ENCODE measurements at places on chromosomes 4 and X. TPM values are rescaled to one million over a fixed set of nuclear protein-coding genes. Genes with fewer than 3 reads are reported as not detected.
A peak's percentile ranks its signal among the peaks of the same experiment; 100 is the strongest.

- DNase-seq = no peak
Observed at GRCh38 chrX:130877892-130878341, 25.1 kb downstream of the ENOX2 start.

- peak; percentile 37 for DNase-seq
Observed at GRCh38 chr4:147481577-147482109, 746 bp downstream of the EDNRA start.

DNA sequence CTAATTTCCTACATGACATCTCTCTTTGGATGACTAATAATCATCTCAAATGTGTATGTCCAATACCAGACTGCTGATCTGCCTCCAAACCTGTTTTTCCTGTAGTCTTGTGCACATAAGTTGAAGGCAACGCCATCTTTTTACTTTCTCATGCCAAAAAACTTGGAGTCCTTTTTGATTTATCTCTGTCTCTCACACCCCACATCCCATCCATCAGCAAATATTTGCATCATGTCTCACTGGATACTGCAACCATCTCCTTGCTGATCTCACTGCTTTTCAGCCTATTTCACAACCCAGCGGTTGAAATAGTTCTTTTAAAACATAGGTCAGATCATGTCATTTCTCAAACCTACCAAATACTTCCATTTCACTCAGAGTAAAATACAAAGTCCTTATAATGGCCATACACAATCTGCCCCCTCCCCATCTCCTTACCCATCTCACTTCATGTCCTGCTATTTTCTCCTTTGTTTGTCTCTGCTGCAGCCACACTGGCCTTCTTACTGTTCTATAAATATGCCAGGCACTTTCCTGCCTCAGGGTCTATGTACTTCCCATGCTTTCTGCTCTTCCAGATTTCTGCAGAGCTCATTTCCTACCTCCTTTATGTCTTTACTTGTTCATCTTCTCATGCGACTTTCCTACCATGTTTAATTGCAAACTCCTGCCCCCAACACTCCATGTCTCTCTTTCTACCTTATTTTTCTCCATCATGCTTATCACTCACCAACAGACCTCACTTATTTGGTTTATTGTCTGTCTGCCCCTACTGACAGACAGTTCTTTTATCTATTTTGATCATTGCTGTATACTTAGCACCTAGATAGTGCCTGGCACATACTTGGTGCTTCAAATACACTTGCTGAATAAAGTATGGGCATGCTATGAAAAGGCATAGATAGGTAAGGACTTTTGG, 98.8 kb downstream of the ANXA3 start:
- DNase-seq = no peak

DNA sequence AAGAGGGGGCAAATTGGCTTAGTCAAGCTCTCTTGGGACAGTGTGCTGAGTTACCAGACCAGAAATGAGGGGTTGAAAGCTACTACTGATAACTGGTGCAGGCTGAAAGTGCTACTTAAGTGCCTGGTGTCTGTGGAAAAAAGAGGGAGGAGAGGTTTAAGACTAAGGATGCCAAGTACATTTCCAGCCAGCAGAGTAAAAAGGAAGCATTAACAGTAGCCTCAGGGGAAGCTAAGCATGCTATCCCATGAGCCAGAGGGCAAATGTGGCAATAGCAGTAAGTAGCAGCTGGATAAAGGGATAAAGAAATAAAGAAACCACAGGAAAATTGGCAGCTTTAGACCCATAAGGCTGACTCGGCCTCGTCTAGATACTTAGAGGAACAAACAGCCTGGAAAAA, 196.3 kb upstream of the MAB21L2 start:
- no peak for DNase-seq

GRCh38 chr4:100019821-100020220, 69.7 kb upstream of the H2AZ1 start:
- no peak for DNase-seq

DNA sequence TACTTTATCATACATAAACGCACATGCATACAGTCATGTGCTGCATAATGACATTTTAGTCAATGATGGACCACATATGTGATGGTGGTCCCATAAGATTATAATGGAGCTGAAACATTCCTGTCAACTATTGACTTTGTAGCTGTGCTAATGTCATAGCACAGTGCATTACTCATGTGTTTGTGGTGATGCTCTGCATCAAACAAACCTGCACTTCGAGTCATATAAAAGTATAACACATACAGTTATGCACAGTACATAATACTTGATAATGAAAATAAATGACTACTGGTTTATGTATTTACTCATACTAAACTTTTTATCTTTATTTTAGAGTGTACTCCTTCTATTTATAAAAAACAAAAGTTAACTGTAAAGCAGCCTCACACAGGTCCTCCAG, 60.5 kb upstream of the MCUB start:
- DNase-seq = no peak

The LIMCH1 gene
- total RNA-seq = 0.76 TPM

DNA sequence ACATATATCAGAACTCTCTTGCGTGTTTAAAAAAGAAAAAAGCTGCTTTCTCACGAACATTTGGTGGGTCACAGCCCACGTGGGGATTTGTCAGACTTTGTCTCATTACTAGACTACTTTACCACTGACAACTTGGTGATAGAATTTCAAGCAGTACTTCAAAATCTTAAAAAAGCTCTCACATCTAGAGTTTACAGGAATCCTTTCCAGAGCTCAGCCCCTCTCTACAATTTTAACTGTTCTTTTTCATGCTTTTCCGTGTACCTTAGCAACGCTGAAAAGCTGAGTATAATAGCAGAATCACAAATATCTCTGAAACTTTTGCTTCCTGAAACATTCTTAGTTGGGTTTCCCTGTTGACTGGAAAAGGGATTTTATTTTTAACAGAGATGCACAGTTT, 50.2 kb downstream of the SMAD1 start:
- DNase-seq = no peak

GRCh38 chr4:51923343-51923742, 80.4 kb downstream of the DCUN1D4 start:
- DNase-seq = no peak

The SMR3B gene
- not detected for total RNA-seq

GRCh38 chr4:52566136-52567031, 92.7 kb downstream of the USP46 start:
- DNase-seq = no peak

DNA sequence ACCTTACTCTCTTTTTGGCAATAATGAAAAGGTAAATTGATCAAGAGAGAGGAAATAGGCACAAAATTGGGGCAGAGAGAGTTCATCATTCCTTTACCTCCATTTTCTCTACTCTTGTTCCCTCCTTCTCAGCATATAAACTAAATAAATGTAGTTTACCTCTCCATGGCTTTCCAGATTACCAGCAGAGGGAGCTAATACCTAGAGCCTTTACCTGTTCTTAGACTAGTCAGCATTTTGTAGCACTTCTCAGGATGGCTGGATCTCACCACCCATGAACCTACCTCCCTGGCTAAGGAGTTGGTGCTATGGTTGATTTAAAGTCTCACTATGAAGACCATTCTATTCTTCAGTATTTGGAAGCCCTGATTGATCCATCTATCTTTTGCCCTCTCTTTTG, 15.7 kb downstream of the OFD1 start:
- DNase-seq = peak; percentile 49

The CDS1 gene
- 4.5 TPM for total RNA-seq

- no peak for DNase-seq
Observed at GRCh38 chr4:117515921-117516320, 430.5 kb upstream of the TRAM1L1 start.

DNA sequence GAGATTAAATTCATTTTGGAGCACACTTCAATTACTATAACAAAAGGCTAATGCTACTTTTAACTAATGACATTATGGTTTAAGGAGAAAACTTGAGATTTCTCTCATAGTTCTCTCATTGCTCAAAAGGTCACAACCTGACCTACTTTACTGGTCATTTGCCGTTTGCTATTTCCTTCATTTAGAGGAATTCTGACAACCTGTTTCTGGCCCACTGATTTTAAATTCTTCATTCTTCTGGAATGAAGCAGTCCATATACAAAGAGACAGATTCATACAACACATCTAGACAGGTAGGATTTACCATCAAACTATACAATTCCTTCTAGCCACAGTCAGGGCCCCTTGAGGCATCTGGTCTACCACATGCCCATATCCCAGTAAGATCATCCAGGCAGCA, 14.2 kb downstream of the RNF150 start:
- DNase-seq = no peak

The EBP gene
- total RNA-seq = 158 TPM

GRCh38 chrX:826448-826847, 195.9 kb downstream of the SHOX start:
- DNase-seq = no peak

The TEX13D gene
- total RNA-seq = not detected

GRCh38 chrX:68693481-68694434, 46.3 kb downstream of the STARD8 start:
- DNase-seq = peak; percentile 94

- DNase-seq = no peak
Observed at GRCh38 chr4:38983787-38984598, 48.2 kb downstream of the TMEM156 start.

- DNase-seq = peak; percentile 18
Observed at GRCh38 chrX:134713618-134714107, 55.4 kb upstream of the PLAC1 start.

- no peak for DNase-seq
Observed at GRCh38 chr4:139454111-139455045, at the start of gene RAB33B. Gene RAB33B, plus strand, starts transcription at chr4:139454121. Its CDS starts 75 bp downstream, at chr4:139454196.

The ZXDB gene
- total RNA-seq = 10.4 TPM

DNA sequence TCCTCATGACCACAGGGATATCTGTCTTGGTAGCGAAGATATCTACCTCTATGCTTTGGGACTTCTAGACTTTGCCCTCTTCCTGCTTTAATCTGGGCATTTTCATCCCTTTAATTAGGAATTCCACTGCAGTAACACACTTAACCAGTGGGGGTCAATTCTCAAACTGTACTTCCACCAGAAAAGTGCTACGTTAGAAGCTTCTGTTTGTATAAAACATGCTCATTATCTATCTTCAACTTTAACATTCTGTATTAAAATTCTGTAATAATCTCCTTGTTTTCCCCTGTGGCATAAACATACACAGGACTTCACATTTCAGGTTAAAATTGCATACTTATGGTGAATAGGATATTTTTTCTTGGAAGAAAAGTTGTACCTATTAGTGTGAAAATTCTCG, 105.6 kb downstream of the AMMECR1 start:
- no peak for DNase-seq

DNA sequence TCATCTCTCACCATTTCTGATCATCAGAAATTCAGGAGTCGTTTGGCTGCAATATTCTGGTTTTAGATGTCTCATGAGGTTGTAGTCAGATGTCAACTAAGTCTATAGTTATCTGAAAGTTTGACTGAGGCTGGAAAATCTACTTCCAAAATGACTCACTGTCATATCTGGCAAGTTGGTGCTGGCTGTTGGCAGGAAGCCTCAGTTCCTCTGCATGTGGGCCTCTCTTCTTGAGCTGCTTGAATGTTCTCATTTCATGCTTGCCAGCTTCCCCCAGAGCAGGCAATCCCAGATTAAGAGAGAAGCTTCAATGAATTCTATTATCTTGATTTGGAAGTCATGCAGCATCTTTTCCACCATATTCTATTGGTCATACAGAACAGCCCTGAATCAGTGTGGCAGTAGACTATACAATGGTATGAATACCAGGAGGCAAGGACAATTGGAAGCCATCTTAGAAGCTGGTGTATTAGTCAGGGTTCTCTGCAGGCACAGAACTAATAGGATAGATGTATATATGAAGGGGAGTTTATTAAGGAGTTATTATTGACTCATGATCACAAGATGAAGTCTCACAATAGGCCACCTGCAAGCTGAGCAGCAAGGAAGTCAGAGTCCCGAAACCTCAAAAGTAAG, 46.8 kb upstream of the ELF2 start:
- DNase-seq = no peak

DNA sequence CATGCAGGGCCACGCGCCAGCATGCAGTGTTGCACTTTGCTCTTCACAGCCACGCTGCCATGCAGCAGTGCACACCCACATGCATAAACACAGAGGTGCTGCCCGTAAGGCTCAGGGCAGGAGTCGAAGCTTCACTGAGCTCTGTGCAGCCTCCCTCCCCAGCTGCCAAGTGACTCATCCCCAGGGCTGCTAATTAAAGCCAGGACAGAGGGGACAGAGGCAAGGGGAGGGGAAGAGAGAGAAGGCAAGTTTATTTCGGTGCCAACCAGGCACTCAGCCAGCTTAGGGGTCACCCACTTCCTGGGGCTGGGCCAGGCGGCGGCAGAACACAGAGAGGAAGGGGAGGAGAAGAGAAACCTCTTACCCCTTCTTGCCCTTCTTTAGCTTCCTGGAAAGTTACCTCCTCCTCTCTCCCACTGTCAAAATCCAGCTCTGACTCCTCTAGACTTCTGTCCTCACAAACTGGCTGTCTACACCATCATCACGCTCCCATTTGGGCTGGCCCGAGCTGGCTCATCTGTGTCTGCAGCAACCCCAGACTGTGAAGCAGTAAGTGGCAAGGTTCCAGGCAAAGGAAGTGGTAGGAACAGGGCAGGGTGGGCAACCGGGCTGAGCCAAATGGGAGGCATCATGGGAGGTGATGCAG, 6.2 kb upstream of the IQSEC2 start:
- no peak for DNase-seq

DNA sequence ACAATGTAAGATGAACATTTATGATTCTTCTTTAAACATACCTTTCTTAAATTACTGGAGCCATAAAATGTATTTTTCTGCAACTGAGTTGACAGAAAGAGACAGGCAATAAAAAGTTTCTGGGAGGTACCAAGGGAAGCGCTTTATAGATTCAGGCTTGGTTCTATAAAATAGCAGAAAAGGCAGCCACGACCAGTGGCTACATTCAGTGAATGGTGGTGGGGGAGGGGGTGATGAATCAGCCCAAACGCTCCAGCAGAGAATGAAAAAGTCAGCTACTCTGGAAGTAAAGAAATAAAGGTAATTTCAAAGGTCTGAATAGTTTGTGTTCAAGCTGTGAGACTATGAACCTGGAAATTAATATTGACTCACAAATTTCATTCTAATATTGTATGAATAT, 456.1 kb downstream of the KCTD8 start:
- peak; percentile 7 for DNase-seq

GRCh38 chrX:123731258-123731986, 1.4 kb downstream of the THOC2 start:
- peak; percentile 50 for DNase-seq

GRCh38 chr4:152467101-152467500, 68.8 kb downstream of the FBXW7 start:
- no peak for DNase-seq

The NUP62CL gene
- 1.9 TPM for total RNA-seq

The APLN gene
- 0.44 TPM for total RNA-seq

The RAB40A gene
- 0.10 TPM for total RNA-seq

DNA sequence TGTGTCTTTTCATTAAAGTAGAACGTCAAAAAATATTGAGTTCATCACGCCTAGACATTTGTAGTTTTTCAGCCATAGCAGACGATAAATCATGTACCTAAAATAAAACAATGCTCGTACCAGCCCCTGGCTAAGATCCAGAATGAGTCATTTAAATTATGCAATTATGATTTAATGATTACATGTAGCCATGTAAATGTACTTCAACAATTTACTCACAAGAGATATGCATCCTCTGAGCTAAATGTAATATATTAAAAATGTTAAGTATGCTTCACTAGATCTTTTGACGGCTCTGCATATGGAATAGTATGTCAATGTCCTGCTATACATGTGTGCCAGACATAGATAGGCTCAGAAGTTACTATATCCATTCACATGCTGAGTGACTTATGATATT, 1077.8 kb downstream of the ARAP2 start:
- no peak for DNase-seq

Data from H7 (cell line).